ENCODE measurements at places on chromosomes 1 and 21.

GRCh38 chr1:26583646-26584485, 54.3 kb downstream of the RPS6KA1 start:
- DNase-seq, result no peak

GRCh38 chr1:111290630-111291029, at the start of gene CHIA:
Gene CHIA, plus strand, starts transcription at chr1:111290851. Its CDS starts 19,617 bp downstream, at chr1:111310468.
- no peak for DNase-seq

DNA sequence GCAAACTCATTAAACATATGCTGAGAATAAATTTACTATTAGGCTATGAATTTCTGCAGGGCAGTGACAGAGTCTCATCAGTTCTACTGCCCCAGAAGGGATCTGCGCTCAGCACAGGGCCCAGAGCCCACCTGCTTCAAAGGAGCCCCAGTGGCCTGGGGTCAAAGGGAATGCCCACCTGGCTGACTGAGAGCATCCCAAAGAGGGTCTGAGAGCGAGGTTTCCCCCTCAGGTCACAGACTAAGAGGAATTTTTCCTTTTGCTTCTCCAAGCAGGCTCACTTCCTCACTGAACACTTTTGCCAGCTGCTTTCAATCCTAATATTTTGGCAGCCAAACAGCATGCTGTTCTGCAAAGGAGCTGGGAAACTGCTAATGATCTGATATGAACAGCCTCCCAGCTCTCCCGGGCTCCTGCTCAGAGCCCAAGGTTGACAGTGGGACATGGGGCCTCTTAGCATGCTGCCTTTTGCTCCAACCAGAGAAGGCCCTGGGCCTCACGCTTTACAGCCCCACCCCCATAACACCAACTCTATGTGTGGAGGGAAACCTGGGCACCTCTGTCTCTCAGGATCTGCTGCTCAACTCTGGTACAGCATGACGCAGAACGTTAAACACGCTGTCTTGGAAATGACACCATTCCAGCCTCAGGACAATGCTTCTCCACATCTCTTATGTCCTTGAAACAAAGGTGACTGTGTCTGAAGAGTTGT, 70.7 kb upstream of the SYT6 start:
- DNase-seq, result no peak

- no peak for DNase-seq
These were observed 98.2 kb downstream of the ZC3H11B start for GRCh38 chr1:219514728-219515127.

GRCh38 chr1:81453367-81453703, 347.4 kb upstream of the ADGRL2 start:
- no peak for DNase-seq

DNA sequence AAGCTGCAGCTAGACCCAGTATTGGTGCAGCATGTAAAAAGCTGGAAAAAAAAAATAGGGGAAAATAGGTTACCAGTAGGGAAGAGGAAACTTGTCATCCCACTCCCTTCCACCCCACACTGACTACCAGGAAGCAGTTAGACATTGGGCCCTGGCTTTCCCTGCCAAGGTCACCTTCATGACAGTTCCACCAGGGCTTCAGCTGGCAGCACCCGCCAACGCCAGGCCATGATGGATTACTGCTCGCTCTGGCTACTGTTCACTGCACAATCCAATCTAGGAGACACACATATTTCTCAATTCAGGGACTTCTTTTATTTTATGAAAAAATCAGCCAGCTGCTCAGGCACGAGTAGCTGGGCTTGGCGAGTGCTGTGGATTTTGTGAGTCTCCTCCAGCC, 127.7 kb downstream of the DMRTA2 start:
- no peak for DNase-seq

DNA sequence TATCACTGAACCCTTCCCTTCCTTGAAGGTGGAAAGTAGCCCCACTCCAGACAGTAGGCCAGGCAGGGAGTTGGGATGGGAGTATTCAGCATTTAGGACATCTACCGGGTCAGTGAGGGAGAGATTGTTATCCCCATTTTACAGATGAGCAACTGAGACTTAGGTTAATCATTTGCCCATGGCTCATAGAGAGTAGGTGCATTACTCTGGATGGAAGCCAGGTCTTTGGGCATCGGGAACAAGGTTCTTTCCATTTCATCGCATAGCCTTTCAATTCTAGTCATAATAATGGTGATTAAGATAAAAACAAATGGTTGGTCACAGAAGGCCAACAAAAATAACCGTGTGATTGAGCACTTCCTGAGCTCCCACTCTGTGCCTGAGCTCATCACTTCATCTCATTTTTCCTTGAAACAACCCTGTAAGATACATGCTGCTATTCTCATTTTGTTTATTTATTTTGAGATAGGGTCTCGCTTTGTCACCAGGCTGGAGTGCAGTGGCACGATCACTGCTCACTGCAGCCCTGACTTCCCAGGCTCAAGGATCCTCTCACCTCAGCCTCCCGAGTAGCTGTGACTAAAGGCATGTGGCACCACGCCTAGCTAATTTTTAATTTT, 64.8 kb downstream of the NAV1 start:
- no peak for DNase-seq

GRCh38 chr21:46626536-46626935, 8.9 kb upstream of the PRMT2 start:
- DNase-seq, result no peak

DNA sequence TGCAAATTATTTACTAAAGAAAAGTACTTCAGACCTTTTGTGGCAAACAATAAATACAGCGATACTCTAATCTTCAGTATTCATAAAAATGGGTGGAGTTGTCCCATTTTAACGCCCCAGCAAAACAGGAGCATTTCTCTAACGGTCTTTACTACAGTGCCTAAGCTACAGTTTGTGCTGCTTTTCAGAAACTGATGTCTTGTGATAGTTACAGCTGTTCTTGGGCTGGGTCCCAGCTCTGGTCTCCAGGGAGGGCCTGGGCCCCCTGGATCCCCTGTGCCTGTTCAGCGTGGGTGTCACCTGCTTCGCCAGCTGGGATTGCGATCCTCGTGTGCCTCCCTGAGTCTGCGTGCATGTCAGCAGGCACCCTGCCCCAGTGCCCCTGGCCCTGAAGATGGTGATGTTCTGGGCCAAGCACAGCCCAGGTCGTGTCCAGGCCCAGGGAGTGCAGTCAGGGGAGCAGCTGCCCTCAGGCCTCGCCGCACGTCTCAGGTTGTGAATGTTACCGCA, 64.0 kb upstream of the DIP2A start:
- no peak for DNase-seq

DNA sequence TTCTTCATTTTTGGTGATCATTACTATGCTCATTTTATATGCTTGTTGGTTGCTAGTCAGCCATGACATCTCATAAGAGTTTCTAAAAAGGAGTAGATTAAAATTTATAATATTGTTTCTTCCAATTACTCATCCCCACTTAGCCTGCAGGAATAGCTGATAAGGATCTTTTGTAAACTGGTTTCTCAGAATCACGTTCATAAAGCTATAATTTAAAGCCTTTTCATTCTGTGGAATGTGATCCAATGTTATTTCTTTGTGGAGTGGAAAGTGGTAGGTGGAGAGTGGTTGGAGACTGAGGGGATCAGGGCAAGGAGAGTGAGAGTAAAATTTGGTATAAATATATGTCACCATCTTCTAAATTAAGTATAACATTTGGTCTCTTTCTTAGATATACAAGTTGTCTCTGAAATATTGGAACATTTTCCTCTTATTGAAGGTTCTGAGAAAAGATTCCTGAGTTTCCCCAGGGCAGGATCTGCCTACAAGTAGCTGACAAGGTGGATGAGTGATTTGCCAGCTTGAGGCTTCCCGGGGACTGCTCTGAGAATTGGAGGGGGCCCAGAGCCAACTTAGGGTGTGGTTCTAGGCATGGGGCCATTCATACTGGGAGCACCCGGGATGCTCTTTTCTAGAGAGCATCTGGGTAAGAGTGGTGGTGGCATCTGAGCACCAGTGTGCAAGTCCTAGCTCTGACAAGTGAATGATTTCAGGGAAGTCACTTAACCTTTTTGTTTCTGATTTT, 116.4 kb downstream of the TBX19 start:
- no peak for DNase-seq

GRCh38 chr1:89433421-89433820, 69.6 kb downstream of the GBP6 start:
- DNase-seq, result no peak

DNA sequence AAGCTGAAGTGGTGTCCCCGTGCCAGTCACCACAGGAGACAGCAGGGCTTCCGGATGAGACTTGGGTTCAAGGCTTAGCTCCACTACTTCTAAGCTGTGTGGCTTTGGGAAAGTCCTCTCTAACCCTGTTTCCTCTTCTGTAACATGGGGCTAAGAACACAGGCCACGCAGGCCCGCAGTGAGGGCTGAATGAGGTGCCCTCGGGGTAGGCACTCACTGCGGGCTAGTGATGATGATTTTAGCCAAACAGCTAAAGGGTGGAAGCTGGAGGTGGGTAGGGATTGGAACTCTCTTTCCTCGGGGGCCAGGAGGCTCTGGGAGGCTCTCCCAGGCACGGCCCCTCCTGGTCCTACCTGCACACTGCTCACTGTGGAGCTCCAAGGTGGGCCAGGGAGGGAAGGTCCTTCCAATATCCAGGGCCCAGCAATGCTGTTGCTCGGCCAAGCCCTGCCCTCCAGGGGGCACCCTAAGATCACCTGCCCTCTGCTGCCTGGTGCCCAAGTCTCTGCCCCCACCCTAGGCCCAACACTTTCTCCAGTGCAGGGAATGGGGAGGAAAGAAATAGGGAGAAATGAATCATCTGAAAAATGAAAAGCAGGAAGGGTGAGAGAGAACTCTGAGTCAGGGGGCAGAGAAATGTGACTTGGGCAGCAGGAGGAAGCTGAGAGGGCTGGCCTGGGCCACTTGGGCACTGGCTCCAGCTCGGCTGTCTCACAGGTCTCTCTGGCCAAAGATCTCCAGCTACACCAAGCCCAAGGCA, 19.2 kb upstream of the EVA1B start:
- DNase-seq, result peak; percentile 60

DNA sequence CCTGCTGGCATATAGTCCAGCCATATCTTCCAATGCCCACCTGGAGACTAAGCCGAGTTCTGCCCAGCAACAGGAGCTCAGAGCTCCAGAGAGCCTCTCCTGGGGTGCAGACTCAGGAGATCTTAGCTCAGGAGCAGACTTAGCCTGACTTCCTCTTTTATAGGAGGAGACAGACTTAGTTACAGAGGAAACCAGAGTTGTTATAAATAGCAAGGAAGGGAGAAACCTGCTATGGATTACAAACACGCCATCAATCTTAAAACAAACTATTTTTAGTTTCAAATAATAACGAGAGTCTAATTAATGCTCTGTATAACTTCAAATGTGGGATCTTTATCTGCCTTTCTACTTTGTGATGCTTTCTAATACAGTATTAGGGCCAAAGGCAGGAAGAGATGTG, 3.3 kb upstream of the KIF21B start:
- no peak for DNase-seq

DNA sequence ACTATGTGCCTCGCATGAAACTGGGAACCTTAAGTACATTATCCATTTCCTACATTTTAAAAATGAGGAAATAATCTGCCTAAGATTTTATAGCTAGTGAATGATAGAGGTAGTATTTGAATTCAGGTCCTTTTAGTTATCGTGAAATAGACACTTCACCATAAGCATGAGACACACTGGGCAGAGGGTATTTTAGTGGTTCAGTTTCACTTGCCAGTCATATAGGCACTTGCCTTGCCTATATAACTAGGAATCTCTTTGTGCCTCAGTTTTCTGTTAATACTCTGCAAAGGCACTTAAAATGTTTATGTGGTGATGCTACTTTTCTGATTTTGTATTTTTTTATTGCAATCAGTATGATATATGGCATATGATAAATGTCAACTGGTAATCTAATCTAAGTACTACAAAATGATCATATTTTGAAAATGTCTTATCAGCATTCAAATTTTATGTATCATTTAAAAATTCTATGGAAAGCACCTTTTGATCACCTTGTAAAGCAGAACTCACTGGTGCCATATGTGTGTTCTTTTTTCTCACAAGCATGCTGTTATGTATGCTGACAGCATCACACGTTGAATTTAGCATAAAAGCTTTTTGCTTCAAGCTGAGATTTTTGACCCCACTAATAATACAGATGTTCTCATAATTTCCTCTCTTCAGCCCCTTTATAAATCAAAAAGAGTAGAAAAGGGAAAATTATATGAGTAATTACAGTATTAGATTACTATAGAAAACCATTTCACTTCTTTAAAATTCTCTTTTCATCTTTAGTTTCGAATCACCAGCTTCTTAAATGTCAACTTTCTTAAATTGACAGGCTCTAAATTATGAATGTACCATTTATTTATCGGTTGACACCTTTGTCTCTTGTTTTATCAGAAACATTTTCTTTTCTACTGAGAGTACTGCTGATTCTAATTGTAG, 52.6 kb downstream of the RPS6KC1 start:
- DNase-seq, result no peak

DNA sequence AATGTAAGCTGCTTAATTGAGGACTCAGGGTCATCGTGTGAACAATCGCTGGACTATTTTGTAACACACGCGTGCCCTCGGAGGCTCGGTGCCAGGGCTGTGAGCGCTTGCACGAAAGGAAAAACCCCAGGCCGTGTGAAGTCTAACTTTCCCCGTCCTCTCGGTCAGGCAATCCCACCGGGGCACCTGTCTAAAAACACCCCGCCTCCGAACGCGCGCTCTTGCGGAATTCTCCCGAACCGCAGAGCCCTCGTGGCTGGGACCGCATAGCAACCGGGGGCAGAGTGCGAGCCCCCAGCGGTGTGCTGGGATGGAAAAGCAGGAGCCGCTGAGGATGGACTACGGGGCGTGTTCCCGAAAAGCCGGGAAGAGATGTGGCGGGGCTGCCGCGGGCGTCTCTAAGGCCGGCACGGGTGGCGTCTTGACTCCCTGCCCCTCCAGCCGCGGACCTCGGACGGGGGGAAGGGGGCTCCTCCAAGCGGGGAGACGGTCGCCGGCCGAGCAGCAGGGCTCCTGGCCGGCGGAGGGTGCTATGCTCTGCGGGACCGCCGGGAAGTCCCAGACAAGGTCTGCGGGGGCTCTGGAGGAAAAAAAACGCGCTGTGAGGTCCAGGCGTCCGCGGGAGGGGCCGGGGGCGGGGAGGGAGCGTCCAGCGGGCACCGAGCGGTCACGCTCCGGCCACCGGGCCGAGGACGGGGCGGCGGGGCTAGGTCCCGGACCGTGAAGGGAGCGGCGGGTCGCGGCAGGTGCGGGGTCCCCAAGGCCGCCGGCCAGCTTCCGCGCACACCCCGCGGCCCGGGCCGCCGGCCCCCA, 936 bp downstream of the ZBTB21 start:
- DNase-seq, result peak; percentile 55

GRCh38 chr1:89633800-89634625, 1.1 kb downstream of the LRRC8C start:
- DNase-seq, result no peak

GRCh38 chr1:180912211-180912800, 391 bp upstream of the KIAA1614 start:
- no peak for DNase-seq

- no peak for DNase-seq
These were observed 110.8 kb upstream of the GADD45A start for GRCh38 chr1:67574221-67574620.

GRCh38 chr21:29184037-29184436, 53.6 kb downstream of the MAP3K7CL start:
- no peak for DNase-seq

- no peak for DNase-seq
These were observed 44.9 kb downstream of the CHAF1B start for GRCh38 chr21:36429947-36430546.

GRCh38 chr1:236727521-236727920, 41.2 kb downstream of the ACTN2 start:
- no peak for DNase-seq
